M059J (cell line): ENCODE measurements at places on chromosomes 6 and 20. TPM values are rescaled to one million over a fixed set of nuclear protein-coding genes. Genes with fewer than 3 reads are reported as not detected.

DNA sequence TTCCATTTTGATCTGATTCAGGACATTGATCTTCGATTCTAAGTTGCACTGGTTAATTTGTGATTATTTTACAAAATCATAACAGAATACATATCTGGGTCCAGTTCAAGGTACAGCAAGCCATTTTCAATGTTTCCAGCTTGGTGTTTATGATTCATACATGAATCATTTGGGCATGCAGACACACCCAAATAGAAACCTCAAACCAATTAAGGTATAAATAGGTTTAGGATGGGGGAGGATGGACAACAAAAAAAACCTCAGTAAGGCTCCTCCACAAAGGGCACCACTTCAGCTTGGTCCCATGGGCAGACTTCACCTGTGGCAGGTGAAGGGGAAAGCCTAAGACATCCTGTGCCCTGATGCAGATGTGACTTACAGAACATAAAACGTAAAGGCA is 192.7 kb downstream of the KHDC1L start:
- peak; percentile 80 for DNase-seq

GRCh38 chr20:35034145-35034544 is 58.5 kb downstream of the TRPC4AP start:
- no peak for DNase-seq

DNMT3B gene
- 2.8 and 7.1 TPM in 2 replicates for total RNA-seq

DNA sequence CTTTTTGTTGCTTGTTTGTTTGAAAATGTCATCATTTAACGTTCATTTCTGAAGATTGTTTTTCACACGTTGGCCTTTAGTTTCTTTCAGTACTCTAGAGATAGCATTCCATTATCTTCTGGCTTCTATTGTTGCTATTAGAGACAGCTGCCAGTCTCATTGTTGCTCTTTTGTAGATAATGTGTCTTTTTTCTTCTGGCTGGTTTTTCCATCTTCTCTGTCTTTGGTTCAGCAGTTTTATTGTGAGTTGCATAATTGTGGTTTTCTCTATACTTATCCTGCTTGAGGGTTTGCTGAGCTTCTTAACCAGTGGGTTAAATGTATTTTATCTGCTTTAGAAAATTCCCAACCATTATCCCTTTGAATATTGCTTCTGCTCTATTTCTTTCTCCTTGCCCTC is 23.2 kb upstream of the AIG1 start:
- peak; percentile 31 for DNase-seq

NANP gene
- 13.3 and 13.5 TPM in 2 replicates for total RNA-seq

DNA sequence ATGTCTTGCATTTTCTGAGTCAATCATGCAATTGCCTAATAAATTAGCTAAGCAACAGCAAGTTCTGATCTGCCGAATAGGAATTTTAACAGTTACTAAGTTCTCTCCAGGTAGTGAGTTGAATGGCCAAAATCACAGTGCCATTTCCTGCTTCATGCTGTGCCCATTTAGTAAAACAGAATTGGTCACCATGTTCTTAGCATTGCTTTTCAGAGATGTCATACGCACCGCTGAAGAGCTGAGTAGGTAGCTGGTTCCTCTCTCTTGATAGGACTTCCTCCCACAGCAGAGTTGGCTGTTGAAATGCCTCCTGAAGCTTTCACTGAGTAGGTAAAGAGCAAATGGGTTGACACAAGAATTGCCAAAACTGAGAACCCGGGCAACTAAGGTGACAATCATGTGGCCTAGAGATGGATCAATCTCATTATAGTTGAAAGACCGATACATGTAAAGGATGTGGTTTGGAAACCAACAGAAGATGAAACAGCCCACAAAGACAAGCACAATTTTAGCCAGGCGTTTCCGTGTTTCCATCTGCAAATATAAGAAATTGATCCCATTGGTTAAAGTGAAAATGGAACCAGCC is 57.1 kb upstream of the GJE1 start:
- no peak for DNase-seq

DNA sequence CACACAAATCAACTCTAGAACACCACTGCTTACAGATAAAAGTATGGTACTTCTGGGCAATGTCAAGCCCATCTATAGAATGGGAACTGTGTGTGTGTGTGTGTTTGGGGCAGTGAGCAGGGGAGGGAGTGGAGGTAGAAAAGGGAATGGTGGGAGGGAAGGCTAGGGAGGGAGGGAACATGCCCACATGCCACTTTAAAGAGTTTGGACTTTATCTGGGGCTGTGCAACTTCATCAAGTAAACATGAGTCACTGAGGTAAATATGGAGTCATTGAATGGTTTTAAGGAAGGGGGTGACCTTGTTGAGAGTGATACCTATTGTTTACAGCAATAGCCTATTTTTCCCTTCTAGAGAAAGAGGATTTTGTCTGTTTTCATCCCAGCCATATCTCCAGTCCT is 22.5 kb upstream of the RNGTT start:
- no peak for DNase-seq

DNA sequence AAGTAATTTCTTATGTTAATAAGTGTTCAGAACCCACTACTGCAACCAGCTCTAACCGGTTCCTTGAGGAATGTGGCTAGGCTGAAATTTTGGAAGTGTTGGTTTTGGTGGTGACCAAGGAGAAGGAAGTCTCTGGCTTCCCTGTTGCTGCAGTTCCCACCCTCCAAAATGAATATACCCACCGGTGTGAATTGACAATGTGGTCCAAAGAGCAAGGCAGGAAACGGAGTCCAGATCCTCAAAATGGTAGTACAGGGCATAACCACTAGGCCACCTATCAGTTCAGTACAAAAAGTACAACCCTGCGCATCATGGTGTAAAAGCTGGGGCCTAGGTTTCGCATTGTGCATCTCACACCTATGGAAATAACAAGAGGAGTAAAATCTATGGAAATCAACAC is 2.8 kb downstream of the ADNP start:
- DNase-seq: no peak

ZNF165 gene
- 0.89 and 1.6 TPM in 2 replicates for total RNA-seq

DNA sequence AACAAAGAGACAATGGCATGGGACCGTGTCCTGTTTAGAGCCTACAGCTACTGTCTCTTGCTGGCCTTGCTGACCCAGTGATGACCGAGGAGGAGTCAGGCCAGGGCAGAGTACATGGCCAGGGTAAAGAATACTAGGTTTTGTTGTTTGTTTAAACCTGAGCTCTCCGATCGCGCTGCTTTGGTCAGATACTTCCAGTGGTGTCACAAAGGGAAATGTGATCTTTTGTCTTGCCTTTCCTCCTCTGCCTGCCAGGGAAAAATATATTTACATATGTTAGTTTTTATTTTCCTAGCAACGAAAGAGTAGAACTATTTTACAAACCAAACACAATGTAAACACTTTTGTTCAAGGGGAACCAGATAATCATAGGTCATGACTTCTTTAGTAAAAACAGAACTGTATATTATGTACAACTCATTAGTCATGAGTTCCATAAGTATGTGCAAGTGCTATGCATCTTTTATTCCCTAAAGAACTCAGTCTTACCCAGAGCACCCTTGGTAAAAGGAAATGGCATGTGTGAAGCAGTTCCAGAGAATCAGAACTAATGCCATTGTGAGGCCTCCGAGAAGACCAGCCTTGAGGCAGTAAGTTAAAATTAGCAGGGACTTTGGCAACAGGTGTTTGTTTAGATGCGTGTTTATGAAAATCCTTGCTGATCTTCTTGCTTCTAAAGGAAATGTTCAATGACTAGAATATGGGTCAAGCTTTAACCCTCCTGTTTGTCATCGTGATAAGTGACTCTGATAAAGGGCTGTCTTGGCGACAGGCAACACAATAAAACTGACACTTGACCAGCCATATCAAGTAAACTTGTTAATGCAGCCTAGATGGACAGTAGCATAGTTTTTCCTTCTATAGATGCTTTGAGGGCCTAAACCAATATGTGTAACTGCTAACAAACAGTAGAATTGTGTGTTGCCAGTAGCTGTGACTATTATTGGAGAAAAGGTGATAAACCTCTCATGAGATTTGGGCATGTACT is 204.6 kb downstream of the NKAIN2 start:
- DNase-seq: no peak
